ENCODE measurements at places on chromosomes 3 and 15.

DNA sequence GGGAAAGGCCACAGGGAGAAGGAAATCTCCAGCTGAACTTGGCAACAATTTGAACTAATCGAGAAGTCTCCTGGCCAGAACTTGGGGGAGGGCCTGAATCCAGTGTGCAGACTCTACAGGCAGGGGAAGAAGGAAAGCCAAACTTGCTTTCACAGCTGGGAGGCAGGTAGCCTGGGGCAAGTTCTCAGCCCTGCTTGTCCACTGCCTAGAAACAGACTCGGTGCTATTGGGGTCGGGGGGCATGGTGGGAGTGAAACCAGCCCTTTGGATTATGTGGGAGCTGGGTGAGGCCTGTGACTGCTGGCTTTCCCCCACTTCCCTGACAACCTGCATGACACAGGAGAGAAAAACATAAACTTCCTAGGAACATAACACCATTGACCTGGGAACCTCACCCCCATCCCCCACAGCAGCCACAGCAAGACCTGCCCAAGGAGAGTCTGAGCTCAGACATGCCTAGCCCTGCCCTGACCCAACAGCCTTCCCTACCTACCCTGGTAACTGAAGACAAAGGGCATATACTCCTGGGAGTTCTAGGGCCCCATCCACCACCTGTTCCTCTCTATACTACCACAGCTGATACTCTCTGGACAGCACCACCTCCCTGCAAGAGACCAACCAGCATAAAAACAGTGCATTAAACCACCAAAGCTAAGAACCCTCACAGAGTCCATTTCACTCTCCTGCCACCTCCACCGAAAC, 103.7 kb upstream of the MNS1 start:
- no peak for DNase-seq

DNA sequence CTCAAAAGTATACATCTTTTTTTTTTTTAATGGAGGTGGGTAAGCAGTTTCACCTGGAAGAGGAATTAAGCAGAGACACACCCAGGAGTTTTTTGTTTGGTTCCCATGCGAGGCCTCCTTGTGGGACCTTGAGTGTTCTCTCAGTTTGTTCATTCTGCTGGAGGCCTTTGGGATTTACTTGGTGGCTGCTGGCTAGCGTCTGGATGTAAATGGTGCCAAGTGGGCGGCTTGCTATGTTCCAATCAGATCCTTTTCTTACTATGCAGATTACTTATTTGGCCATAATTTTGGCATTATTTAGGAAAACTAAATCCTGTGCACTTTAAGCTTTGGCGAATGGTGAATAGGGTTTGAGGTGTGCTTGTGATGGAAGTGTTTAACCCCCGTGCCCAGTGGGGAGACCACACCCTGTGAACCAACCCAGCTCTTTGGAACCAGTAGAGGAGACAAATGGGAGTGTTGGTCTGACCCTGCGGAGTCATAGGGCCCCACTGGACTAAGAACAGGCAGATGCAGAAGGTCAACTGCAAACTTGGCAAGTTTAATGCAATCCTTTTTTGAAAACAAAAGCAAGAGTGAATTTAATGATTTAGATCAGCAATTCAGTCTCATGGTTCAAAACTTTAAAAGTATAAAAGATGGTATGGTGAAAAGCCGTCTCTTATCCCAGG, 79.4 kb downstream of the EBLN2 start:
- no peak for DNase-seq

DNA sequence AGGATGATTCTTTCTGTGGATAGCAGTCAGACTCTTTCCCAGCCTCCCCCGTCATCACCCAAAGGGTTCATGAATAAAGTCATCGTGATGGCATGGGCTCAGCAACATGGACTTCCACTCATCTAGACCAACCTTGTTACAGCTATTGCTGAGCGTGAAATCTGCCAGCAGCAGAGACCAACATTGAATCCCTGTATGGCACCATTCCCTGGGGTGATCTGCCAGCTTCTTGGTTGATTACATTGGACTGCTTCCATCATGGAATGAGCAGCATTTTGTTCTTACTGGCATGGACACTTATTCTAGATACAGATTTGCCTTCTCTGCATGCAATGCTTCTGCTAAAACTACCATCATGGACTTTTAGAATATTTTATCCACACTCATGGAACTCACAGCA, 195.6 kb upstream of the AZI2 start:
- no peak for DNase-seq

DNA sequence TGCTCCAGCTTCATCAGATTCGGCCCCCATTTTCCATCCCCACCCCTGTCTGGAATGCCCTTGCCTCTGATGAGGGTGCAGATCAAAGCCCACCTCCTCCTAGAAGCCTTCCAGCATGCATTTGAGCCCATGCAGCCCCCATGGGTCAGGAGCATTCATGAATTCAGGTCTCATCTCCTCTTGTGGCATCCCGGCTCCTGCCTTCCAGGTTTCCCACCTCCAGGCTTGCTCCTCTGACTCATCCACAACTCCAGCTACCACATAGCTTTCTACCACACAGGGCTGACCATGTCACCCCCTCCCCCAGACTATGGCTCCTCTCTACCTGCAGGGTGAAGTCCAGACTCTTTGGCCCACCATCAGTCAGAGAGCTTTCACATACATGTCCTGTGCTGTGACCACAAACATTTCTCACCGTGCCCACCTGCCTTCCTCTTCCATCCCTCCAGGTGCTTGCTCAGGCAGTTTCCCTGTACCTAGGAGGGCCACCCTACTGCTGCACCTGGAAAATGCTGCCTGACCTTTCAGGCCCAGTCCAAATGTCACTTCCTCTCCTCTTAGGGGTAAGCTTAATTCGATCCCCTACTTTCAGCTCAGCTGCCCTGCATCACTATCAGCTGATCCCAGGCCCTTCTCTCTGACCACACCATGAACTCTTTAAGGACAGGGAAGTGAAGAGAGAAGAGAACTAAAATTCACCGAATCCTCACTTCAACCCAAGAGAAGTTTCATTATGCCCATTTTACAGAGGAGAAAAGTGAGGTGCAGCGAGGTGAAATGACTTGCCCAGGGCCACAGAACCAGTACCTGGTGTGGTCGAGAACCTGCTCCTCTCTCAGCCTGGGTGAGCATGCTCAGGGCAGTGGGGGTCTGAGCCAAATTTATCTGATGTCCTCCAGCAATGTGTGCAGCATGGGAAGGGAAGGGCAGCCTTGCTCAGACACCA, 13.7 kb upstream of the FGD5 start:
- DNase-seq, result peak; percentile 54

GRCh38 chr3:171416666-171417065, 43.5 kb downstream of the TNIK start:
- DNase-seq, result no peak

- DNase-seq, result no peak
Observed at GRCh38 chr3:49032646-49033304, 3.6 kb upstream of the IMPDH2 start.

- no peak for DNase-seq
Observed at GRCh38 chr3:122745369-122746021, 48.1 kb downstream of the HSPBAP1 start.

- DNase-seq, result peak; percentile 20
Observed at GRCh38 chr3:11847607-11848006, 922 bp upstream of the TAMM41 start.

- no peak for DNase-seq
Observed at GRCh38 chr3:62036726-62037125, 336.6 kb downstream of the FEZF2 start.

GRCh38 chr15:58019503-58020376, 45.8 kb downstream of the ALDH1A2 start:
- no peak for DNase-seq

DNA sequence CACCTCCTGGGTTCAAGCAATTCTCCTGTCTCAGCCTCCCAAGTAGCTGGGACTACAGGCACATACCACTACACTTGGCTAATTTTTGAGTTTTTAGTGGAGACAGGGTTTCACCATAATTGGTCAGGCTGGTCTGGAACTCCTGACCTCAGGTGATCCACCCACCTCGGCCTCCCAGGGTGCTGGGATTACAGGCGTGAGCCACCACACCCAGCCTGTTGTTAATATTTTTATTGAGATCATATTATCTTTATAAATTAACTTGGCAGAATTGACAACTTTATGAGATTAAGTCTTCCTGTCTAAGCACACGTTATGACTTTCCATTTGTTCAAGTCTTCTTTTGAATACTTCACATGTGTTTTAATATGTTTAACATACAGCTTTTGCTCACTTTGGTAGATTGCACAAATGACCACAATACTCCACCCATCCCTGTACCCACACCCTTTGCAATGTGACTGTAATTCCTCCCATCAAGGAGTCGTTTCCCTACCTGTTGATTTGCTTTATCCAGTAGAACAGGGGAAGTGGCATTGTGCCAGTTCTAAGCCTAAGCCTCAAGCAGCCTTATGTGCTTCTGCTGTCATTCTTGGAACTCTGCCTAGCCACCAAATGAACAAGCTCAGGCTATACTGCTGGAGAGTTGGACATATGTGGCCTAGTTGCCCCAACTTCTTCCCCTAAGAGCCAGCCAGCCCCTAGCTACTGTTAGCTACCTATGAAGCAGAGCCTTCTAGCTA, 8.2 kb downstream of the XYLB start:
- peak; percentile 88 for DNase-seq

- peak; percentile 85 for DNase-seq
Observed at GRCh38 chr3:183895296-183895695, 10.6 kb upstream of the PARL start.

- no peak for DNase-seq
Observed at GRCh38 chr15:37872661-37873060, 61.8 kb upstream of the TMCO5A start.

DNA sequence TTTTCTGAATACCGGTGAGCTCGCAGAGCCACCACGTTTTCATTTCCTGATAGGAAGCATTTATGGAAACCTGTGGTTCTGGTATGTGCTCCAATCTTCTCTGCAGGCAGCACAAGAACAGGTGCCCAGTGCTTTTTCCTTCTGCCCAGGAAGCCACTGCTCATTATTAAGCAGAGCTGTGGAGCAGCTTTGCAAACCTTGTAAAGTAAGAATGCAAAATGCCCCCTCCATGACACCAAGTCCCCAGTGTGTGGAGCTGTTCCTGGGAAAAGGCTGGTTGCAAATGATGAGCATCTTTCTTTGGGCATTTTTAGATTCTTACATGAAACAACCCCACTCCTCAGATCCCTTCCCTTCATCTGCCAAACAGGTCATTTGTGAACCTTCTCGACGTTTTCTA, 65.7 kb upstream of the MRPL3 start:
- no peak for DNase-seq

- no peak for DNase-seq
Observed at GRCh38 chr15:23038726-23039142, 635 bp downstream of the TUBGCP5 start.

DNA sequence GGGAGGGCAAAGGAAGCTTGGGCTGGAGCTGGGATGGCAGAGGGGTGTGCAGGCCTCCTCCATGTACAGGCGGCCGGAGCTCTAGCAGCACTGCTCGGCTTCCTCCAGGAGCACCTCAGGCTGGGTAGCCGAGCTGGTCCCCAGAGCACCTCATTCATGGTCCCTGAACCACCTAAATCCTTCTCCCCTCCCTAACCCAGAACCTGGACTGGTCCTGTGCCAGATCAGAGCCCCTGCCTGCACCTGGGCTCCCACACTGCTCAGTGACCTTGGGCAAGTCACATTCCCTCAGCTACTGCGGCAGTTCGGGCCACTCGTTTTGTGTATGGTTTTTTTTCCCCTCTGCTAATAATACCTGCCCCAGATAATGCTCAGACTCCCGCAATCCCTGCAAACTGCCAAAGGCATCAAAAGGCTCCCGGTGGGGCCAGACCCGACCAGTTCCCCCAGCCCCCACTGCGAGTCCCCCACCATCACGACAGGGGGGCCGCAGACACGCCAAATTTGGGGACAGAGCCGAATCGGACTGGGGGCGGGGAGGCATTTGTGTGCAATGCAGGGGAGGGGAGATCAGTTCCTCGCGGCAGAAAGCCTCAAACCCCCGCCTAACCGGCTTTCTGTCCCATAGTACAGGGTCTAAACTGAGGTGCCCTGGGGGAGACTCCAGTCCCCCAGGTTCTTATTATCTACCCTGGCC, 1.3 kb downstream of the SEMA7A start:
- DNase-seq, result no peak

DNA sequence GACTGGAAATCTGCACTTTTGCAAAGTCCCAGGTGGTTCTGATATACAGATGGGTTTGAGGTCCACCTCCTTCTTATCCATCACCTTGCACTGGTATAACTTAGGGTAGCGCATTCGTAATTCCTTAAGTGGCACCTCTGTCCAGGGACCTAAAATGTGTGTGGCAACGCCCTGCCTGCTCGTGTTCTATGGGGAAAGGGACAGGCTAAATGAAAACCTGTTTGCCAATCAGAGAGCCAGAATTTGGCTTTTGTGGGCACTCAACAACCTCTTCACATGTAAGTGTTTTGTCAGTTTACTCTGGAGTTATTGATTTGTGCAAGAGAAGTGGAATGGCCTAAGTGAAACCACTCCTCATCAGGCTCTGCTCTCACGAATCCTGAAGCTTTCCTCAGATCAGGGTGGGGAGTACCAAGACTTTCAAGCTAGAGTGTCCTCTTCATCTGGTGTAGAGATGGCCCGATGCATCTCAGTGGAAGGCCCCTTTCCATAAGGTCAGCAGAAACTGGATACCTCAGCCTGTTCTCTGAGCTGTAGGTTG, 138.3 kb downstream of the ALDH1A2 start:
- no peak for DNase-seq

DNA sequence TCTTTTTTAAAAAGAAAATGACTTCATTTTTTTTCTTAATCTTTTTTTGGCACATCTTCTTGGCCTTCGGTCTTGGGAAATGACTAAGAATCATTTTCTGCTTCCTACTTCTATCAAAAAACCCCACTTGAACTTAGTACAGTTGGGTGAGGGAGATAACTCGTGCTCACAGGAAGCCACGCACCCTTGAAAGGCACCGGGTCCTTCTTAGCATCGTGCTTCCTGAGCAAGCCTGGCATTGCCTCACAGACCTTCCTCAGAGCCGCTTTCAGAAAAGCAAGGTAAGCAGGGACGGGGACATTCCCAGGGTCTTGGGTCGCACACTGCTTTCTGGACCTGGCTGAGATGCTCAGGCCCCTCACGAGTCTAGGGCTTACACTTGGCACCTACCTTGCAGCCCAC, at the start of gene CCR4:
Gene CCR4 (plus strand): TSS at position 235 of the 402 bp plus-strand sequence. CDS start 1,779 bp downstream, outside the sequence.
- DNase-seq, result peak; percentile 96

- peak; percentile 65 for DNase-seq
Observed at GRCh38 chr3:59426821-59427565, 377.2 kb upstream of the CFAP20DC start.

- no peak for DNase-seq
Observed at GRCh38 chr3:157172746-157173145, 12.8 kb upstream of the CCNL1 start.

GRCh38 chr3:13301286-13301987, 118.7 kb downstream of the NUP210 start:
- peak; percentile 82 for DNase-seq

- peak; percentile 6 for DNase-seq
Observed at GRCh38 chr3:114498539-114499370, 204.9 kb downstream of the TIGIT start.

GRCh38 chr3:46477145-46477544, 12.4 kb upstream of the LTF start:
- DNase-seq, result no peak

DNA sequence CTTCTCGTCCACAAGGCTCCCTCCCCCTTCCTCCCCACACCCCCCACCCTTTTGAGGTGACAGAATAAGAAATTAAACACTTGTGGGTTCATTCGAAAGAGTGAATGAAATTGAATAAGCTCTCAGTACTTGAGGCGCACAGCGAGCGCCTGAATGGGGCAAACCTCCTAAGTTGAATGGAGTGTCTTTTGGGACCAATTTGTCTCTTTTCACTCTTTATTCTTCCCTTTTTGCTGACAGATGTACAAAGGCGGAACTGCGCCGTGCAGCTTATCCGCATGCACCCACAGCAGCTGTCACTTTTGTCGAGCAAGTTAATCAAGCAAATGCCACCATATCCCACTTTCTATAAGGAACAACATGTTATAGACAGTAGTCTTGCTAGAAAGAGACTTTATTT, 47.9 kb upstream of the FEZF2 start:
- no peak for DNase-seq
